ENCODE measurements at places on chromosomes 2 and 18. TPM values are rescaled to one million over a fixed set of nuclear protein-coding genes. Genes with fewer than 3 reads are reported as not detected.
A peak's percentile ranks its signal among the peaks of the same experiment; 100 is the strongest.

DNA sequence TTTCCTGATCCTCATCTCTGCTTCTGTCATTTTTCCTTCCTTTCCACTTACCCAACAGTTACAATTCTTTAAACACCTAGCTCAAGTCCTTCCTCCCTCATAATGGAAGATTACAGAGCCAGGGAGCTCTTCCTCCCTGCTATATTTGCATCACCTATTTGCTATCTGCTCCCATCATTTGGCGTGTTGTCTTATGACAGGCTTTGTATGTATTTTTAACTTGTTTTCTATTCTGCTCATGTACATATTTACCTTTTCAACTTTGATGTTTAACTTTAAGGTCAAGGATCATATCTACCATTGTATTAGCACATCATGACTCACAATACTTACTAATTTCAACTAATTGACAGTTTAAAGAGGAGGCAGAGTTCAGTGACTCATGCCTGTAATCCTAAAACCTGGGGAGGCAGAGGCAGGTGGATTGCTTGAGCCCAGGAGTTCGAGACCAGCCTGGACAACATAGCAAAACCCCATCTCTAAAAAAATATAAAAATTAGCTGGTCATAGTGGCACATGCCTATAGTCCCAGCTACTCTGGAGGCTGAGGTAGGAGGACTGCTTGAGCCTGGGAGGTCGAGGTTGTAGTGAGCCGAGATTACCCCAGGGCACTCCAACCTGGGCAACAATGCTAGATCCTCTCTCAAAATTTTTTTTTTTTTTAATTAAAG, 308.0 kb upstream of the STON1 start:
- no peak for DNase-seq

GRCh38 chr2:24744356-24744755, 48.8 kb downstream of the PTRHD1 start:
- DNase-seq, result no peak

- no peak for DNase-seq
Measured at GRCh38 chr2:129233166-129233565, 746.3 kb upstream of the RAB6C start.

GRCh38 chr18:12811191-12811950, 72.7 kb downstream of the PTPN2 start:
- DNase-seq, result no peak

DNA sequence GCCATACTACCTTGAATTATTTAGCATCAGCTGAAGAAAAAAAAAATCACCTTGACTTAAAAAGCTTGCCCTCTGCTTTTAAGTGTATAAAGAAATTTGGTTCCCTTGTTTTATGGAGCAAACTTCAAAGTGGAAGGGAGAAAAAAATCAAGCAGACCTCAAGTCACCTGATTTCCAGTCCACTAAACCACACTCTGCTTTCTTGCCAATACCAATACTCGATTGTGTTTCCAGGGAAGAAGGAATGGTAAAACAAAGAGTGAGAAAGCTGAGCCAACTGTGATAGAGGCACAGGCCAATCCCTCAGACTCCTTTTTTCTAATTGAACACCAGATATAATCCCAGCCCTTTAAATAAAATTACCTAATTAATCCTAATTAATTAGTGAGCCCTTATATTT, 587.3 kb downstream of the ARHGAP15 start:
- DNase-seq, result no peak

DNA sequence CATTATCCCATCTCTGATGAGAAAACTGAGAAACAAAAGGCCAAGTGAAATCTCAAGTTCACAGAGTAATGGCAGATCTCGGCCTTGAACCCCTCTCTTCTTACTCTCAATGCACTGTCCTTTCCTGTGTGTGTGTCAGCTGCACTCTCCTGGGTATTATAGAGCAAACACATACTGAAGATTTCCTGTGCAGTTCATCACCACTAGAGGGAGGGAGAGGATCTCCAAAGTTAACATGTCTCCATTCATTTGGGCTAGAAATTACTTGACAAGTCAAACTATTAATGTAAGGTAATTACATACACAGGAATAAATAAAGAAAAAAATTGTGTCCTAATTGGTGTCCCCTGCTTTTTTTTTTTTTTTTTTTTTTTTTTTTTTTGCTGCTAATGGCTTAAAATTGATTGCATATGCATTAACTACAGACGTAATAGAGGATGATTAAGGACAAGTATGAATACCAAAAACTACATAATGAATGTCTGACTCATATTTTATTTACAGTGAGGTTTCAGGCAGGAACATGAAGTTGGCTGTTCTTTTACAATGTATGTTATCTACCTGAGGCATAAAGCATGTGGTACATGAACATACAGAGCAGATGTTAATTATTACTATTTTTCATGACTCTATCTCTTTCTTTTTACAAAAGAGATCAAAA, 269.2 kb downstream of the NYAP2 start:
- no peak for DNase-seq

DNA sequence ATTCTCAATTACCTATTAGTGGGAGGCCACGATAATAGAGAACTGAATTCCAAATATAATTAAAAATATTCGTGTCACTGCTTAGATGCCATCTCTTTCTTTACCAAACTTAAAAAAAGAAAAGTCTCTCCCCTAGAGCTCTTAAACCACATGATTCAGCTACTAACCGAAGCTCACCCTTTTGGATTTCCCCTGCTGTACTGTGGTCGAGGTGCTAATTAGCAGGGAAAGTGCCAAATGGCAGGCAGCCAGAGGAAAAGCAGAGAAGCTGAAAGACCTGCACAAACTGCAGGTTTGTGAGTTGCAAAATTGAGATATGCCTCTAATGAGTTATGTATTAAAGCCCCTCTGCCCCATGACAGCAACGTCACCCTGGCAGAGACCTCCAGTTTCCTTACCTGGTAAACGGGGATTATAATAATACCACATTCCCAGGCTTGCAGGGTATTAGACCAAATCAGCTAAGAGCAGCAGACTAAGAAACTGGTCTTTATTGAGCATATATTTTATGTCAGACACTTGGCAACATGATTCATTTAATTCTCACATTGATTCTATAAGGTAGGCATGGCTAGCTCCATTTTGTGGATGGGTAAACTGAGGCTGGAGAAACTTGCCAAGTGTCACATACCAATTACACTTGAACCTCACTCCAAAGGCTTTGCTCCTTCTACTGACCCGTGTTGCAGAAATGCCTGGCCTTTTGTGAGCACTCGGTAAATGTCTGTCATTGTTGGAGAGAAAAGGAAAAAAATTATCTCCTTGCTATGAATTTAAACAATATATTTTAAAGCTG, 259.7 kb downstream of the LPIN1 start:
- DNase-seq, result no peak

DNA sequence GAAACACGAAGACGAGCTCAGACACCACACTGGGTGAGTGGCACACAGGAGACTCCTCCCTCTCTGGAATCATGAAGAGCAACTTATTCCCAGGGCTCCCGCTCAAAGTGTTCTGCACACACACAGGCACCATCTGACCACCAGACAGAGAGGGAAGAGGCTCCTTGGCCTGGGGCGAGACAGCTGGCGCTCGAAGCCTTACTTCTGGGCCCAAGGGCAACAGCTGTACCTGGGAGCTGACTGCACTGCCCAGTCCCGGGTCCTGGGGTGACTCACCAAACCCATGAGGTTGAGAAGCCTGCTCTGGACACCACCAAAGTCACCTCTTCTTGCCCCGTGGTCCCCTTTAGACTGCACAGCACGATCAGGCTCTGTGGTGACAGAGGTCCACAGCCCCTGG, 42.4 kb downstream of the ADCY3 start:
- no peak for DNase-seq

DNA sequence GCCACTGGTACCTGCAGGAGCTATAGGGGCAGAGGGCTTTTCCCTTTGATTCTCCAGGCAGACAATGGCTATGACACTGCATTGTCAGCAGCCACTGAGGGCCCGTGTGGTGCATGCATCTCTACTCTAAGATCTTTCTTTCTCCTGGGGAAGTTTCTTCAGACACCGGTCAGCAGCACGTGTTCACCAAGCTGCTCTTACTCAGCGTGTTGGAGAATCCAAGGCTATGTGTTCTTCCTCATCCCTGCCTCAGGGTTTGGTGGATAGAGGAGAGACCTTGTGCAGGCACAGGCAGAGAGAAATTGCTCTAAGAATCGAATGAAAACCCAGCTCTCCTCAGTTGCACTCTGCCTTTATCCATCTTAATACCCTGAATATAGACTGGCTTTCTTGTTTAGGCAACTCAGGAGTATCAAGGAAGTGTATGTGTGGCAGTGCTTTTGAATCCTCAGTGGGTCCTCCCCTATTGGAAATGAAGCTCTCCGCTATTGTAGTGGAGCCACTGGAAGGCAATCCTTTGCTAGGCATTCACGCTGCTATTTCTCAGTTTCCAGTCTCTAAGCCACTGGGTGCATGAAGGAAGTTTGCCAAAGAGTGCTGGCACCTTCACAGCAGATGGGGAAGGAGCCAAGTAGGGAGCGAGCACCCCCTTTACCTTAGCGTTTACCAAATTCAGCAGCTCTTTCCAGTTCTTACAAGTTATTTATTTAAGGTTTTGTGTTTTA, 86.9 kb upstream of the EML6 start:
- DNase-seq, result no peak

DNA sequence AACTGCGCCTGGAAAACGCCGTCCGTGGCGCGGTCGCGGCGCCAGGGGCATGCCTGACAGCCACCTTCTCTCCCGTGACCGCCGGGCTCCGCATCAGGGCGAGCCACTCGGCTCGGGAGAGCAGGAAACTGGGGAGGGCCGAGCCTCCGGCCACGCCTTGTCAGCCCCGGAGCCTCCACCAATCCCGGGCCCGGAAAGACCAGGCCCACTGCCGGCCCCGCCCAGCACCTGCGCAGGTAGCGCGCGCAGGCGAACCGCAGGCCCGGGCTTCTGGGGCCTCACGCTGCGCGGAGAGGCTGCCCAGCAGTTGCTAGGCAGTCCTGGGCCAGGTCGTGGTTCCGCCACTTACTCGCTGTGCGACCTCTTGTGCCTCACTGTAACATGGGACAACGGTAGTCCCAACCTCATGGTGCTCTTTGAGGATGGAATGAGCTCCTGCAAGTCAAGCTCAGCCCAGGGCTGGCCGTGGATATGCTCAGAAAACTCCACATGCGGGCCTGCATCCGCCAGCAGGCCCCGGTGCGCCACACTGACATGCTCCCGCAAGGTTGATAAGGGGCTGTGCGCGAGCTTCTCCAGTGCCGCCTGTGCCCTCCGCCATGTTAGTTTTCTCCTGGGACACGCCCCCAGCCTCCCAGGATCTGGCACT, 97.1 kb downstream of the INHBB start:
- DNase-seq, result no peak

- no peak for DNase-seq
Measured at GRCh38 chr2:120761164-120761861, 25.6 kb downstream of the GLI2 start.

- peak; percentile 68 for DNase-seq
Measured at GRCh38 chr2:241803387-241804325, 5.3 kb upstream of the NEU4 start.

DNA sequence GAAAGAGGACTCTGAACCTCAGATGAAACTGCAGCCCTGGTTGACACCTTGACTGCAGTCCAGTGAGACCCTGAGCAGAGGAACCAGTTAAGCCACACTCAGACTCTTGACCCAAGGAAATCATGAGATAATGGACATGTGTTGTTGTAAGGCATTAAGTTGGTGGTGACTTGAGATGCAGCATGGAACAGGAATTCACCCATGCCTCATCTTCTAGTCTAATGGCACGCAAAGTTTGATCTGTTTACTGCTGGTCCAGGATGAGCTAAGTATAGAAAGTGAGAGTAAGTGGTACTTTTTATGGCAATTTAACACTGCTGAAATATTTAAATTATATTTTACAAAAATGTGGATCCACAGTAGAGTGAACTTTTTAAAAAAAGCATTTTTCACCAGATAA, 51.3 kb upstream of the LTBP1 start:
- DNase-seq, result no peak

- no peak for DNase-seq
Measured at GRCh38 chr2:176650838-176651555, 381.8 kb downstream of the MTX2 start.

DNA sequence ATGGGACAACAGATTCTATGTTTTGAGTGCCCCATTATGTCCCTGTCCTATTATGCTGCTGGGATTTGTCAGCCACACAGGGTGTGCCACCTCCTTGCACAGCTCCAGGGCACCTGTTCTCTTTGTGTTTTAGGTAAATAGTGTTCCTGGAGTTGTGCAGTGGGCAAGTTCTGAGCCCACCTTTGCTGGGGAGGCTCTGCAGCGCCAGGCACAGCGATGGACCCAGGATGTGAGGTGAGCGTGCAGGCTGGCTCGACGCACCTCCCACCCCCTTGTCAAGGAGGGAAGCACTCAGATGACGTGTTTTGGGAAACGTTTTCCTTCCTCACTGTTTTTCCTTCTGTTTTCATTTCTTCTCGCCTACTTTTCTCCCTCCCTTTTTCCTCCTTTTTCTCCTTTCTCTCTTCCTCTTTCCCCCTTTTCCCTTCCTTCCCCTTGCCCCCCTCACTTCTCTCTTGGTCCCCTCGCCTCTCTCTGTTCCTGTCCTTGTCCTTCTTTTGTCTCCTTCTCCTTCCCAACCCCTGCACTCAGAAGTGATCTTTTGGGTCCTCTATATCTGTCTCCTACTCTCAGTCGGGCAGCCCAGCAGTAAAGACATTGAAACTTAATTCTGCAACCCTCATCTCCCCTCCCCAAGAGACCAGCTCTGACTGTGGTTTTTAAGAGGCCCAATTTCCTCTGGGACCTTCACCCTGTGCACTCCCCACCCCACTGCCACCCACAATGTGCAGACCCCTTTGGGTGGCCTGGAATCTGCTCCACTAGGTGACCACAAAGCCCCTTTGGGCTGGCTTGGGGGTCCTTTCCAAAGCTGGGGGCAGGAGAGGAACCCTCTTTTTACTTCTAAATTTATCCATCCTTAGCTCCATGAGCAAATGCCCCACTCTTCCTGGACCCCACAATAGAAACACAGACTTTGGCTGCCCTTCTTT, 104.0 kb downstream of the MCFD2 start:
- no peak for DNase-seq

GRCh38 chr2:43399098-43399497, 172.7 kb upstream of the ZFP36L2 start:
- no peak for DNase-seq

Gene GLB1L
- total RNA-seq, result 0.90 TPM

Gene CYBRD1
- 15.2 TPM for total RNA-seq

Gene PDCD1
- total RNA-seq, result 0.30 TPM

Gene AGXT
- not detected for total RNA-seq

Gene CDH19
- 0.25 TPM for total RNA-seq

Gene UGT1A5
- total RNA-seq, result not detected

Gene ZDBF2
- 16.4 TPM for total RNA-seq

Data from psoas muscle (tissue), 8 donors.